A673 (cell line): ENCODE measurements at places on chromosomes 6 and 20. TPM values are rescaled to one million over a fixed set of nuclear protein-coding genes. Genes with fewer than 3 reads are reported as not detected.

GRCh38 chr6:165585060-165585459 is 78.0 kb downstream of the PDE10A start:
- no peaks in the 10 kb centered on the region for H3K4me1 ChIP-seq
- no peak overlapping the region for H3K27ac ChIP-seq
- H3K36me3 ChIP-seq = no peaks in the 10 kb centered on the region
- H3K27me3 ChIP-seq = peaks cover 4% of the 10 kb centered on the region

The MYO6 gene
- total RNA-seq = 1.8 and 2.8 TPM in 2 replicates

DNA sequence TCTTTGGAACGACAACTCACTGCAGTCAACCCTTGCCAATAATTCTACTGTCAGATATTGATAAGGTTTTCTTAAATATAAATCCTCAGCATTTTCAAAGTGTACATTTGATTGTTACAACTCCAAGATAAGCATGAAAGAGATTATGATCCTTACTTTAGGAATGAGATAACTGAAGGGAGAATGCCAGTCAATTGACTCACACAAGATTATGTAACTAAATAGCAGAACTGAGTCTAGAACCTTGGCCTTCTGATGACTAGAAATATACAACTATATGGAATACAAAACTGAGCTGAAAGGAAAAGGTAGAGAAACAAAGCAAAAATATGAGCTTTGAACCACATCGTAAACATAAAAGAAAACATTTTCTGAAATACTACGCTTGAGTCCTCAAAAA is 26.9 kb upstream of the STXBP5 start:
- DNase-seq = no peak
- no peak overlapping the region for H3K27ac ChIP-seq
- H3K4me1 ChIP-seq = no peaks in the 10 kb centered on the region
- no peak overlapping the region for H3K4me3 ChIP-seq

The KCNK5 gene
- 0.09 TPM in 1 of 2 replicates, not detected in the other for total RNA-seq

The REM1 gene
- not detected in 2 replicates for total RNA-seq

The PRL gene
- total RNA-seq = 0.24 TPM in 1 of 2 replicates, not detected in the other

DNA sequence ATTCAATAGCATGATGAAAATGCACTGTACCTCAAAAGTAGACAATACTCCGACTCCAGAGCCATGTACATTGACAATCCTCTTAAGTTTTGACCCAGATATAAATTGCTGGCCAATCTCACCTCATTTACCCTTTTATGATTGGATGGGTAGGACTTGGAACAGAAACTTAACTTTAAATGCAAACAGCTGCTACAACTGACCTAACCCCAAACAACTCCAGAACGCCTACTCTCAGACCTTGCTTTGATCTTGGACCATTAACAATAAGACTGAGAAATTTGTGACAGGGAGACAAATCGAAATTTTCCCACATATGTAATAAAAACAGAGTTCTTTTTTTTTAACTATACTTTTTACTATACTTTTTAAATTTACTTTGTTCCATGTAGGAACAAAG is 200.5 kb upstream of the MCHR2 start:
- H3K27ac ChIP-seq = no peak overlapping the region
- H3K4me1 ChIP-seq = no peaks in the 10 kb centered on the region
- H3K27me3 ChIP-seq = no peaks in the 10 kb centered on the region
- H3K36me3 ChIP-seq = no peaks in the 10 kb centered on the region
- no peak for DNase-seq

DNA sequence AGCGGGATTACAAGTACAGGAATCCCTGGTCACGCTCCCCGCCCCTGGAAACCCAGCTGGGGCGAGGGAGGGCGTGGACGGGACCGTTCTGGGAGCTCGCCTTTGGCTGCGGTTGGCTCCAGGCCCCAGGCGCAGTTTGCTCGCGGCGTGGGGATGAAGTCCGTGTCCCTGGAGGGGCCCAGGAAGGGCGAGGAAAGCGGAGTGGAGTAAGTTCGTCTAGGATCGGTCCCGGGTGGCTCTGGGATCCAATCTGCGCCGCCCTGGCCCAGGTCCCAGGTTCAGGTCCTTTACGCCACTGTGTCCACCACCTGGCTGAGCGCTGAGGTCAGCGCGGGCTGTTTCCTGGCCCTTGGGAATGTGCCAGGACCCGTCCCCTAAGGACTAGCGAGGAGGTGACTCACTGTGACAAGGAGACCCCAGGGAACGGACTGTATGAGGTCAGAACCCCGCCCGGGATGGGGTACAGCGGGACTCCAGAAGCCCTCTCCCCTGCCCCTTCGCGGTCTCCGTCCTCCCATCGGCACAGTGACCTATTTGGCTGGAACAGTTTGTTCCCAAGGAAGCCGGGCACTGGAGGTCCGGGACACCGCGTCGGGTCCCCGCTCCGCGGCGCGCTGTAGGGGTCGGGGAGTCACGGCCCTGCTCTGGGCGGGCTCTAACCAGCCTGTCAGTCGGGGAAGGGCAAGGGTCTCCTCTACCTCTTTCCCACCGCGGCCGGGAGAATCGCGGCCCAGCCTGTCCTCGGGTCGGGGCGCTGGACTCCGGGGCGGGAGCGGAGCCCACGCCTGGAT is 724 bp downstream of the CDKN1A start:
- H3K4me1 ChIP-seq = peaks cover 28% of the 10 kb centered on the region
- H3K4me3 ChIP-seq = peak overlapping the region; percentile 72
- H3K27ac ChIP-seq = peak overlapping the region; percentile 70
- H3K27me3 ChIP-seq = no peaks in the 10 kb centered on the region

DNA sequence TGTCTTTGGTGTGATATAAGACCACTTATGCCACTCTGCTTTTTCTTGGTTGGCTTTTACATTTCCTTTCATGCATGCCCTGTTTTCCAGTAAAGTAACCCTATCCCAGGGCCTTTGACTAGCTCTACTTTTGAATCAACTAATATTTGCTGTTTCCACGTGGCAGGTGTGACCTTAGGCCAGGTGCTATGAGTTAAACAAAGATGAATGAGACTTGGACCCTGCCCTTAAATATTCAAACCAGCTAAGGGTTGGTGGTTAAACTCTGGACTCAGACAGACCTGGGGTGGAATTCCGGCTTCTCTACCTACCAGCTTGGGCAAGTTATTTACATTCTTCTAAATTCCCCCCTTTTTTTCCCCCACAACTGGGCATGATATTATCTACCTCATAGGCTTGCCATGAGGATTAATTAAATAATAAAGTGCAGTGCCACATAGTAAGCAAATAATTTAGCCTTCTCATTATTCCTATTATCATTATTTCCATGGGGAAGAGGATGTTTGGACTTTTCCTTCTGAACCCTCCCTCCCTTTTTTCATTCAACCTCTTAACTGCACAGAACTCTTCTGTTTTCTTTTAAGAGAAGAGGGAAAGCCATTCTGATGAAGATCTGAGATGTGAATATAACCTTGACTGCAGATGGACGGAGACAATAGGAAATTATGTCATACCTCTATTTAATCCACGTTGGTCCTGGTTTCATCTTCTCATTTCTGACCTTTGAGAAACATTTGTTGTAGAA is 143.6 kb upstream of the TNFAIP3 start:
- DNase-seq = no peak
- H3K27ac ChIP-seq = no peak overlapping the region
- no peaks in the 10 kb centered on the region for H3K4me1 ChIP-seq
- peaks cover 3% of the 10 kb centered on the region for H3K27me3 ChIP-seq
- H3K4me3 ChIP-seq = no peak overlapping the region

GRCh38 chr20:3745686-3746173 is 13.2 kb downstream of the HSPA12B start:
- H3K36me3 ChIP-seq = no peaks in the 10 kb centered on the region
- H3K27ac ChIP-seq = no peak overlapping the region
- H3K4me1 ChIP-seq = no peaks in the 10 kb centered on the region

DNA sequence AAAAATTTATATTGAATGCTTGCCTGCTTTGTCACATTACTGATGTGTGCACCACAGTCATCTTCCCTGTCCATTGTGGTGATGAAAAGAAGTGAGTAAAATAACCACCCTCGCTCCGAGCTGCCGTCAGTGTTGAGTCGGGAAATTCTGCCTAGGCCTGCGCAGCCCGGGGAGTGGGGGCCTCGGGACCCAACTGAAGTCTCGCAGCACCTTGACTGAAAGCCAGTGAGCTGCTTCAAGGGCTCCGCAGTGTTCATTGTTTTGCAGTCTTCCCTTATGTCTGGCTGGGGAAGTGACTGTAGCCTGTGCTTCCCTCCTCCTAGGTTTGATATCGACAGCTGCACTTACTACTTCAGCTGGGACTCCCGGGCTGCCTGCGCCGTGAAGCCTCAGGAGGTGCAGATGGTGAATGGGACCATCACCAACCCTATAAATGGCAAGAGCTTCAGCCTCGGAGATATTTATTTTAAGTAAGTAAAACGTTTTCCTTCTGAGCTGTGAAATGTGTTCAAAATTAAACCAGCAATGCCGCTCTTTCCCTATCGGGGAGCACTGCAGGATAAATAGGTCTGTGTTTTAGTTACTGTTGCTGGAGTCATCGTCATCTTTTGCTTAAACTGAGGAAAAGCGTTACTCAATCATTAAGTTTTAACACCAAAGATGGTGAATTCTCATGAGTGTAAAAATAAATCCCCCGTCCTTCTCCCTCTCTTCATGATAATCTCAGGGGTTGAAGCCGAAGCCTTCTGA is 32.7 kb upstream of the SLC22A1 start:
- no peaks in the 10 kb centered on the region for H3K27me3 ChIP-seq
- DNase-seq = no peak
- H3K4me1 ChIP-seq = no peaks in the 10 kb centered on the region
- H3K36me3 ChIP-seq = peaks cover 49% of the 10 kb centered on the region
- no peak overlapping the region for H3K4me3 ChIP-seq
